ENCODE measurements at places on chromosomes 13 and 19. TPM values are rescaled to one million over a fixed set of nuclear protein-coding genes. Genes with fewer than 3 reads are reported as not detected.

The IRGC gene
- not detected for polyA plus RNA-seq

The SMAD9 gene
- polyA plus RNA-seq: 4.1 TPM

The IZUMO4 gene
- polyA plus RNA-seq: 4.0 TPM

The ZNF507 gene
- polyA plus RNA-seq: 3.8 TPM

The PRR19 gene
- 1.9 TPM for polyA plus RNA-seq

The IGFL3 gene
- polyA plus RNA-seq: 4.7 TPM

The MYBPC2 gene
- polyA plus RNA-seq: not detected

The OLFM2 gene
- polyA plus RNA-seq: 36.5 TPM

The B3GNT8 gene
- 14.6 TPM for polyA plus RNA-seq

The OR10H1 gene
- not detected for polyA plus RNA-seq

The OR7A5 gene
- polyA plus RNA-seq: 0.12 TPM

The KRTDAP gene
- 0.97 TPM for polyA plus RNA-seq
